ENCODE measurements at places on chromosomes 6 and 20. TPM values are rescaled to one million over a fixed set of nuclear protein-coding genes. Genes with fewer than 3 reads are reported as not detected.

DNA sequence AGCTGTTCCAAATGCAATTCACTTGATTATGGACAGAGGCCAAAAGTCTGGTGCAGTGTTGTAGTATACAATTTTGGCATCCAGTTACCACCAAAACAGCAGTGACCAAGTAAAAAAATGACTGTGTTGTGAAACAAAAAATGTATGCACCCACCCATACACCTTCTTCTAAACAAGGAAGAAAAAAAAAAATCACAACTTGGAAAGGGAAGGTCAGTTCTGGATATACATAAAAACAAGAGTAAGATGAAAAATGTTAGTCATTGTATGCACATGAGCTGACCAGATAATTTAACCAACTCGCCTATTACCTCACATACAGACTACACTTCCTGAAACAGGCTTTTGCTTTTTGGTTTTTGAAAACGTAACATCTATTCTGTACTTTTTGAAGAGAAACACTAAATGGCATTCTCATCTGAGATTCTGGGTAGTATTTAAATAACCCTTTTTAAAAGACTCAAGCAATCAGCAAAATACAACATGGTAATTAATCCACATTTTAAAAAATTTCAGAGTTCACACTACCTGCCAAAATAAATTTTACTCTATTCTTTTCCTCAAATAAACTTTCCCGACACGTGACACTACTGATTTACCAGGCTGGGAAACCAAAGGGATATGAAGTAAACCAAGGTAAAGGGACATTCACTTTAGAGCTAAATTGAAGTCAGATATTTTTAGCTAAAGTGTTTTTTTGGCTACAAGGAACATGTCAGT is 141.6 kb upstream of the SHLD1 start:
- DNase-seq = no peak

GRCh38 chr20:43379239-43379917 is 78.3 kb upstream of the SRSF6 start:
- DNase-seq = no peak

GRCh38 chr20:32320305-32320704 is 37.8 kb upstream of the ASXL1 start:
- no peak for DNase-seq

DNA sequence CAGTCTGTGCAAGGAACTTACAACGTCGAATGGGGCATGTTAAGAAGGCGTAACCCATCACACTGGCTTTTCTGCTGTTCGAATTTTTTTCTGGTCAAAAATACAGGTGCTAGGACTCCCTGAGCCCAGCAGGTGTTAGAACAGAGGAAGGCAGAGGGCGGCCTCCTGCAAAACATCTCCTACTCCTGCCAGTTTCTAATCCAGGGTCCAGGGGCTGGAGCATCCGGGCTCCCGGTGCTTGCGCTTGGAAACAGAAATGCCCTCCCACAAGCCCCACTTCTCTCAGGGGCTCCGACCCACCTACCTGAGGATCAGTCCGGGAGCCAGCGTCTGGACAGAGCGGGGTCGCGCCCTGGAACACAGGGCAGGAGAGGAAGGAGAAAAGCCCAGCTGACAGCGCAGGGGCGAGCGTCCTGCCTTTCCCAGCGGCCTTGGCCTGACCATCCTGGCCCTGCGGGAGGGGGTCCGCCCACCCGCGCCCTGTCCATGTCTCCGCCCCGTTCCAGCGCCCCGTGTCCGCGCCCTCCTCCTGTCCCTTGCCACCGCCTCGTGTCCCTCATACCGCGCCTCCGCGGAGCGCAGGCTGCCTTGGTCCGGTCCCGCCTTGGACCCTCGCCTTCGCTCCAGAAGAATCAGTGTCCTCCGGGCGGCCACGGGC is 14.8 kb upstream of the LPA start:
- DNase-seq = no peak

PNISR gene
- 322 TPM for polyA plus RNA-seq

DNA sequence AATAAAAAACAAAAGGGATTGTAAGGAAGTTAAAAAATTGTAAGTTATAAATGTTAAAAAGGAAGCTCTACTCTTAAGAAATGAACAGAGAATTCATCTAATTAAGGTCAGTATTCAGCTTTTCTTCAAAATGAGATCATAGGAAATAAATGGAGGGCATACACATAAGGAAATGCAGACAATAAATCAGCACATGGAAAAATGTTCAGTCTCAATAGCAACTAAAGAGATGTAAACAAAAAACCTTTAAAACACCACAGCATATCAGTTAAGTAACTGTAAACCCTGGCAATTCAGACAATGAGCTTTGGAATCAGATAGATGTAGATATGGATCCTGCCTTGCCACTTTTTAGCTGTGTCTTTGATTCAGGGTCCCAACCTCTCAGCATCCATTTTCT is 24.0 kb upstream of the CLIC5 start:
- DNase-seq = no peak

AGER gene
- polyA plus RNA-seq = 105 TPM

CDSN gene
- not detected for polyA plus RNA-seq

HLA-G gene
- 5.1 TPM for polyA plus RNA-seq

DNA sequence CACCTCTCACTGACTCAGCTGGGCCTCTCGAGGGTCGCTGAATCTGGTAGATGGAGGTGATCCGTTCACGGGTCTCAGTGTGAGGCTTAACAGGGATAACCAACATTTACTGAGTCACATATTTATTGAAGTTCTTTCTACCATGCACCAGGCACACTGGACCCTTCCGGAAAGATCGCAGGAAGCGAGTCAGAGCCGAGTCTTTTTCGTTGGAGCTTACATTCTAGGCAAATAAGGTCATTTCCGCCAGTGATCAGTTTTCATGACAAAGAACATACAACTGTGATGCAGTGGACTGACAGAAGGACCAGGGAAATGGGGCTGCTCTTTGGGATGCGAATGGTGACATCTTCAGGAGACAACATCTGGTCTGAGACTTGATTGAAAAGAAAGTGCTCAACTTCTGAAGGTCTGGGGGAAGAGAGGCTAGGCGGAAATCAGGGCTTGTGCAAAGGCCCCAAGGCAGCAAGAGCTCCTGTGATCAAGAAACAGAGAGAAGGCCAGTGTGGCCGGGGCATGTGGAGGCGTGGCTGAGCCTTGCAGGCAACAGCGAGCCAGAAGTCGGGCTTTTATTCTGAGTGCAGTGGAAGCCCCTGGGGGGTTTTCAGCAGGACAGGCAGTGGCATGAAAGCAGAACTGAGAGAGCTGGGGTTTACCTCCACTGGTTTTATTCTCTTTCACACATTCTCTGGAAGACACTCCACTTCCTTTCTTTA is 56.7 kb downstream of the APCDD1L start:
- no peak for DNase-seq

DNA sequence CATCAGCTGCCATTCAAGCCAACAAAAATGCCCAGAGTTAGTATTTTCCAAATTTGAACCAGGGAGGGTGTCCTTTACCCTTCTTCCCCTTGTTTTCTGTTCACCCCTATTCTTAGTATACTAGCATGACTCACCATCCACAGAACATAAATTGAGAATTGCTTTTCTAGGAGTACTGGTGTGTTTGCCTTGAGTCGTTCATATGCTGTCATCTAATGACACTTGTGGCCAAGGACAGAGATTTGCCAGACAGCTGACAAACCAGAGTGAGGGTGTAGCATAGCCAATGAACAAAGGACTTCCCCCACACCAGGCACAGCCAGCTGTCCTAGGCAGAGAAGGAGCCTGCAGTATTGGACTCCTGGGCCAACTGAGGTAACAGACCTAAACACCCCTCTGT is 62.2 kb downstream of the FILIP1 start:
- no peak for DNase-seq

IL17F gene
- polyA plus RNA-seq = not detected

DNA sequence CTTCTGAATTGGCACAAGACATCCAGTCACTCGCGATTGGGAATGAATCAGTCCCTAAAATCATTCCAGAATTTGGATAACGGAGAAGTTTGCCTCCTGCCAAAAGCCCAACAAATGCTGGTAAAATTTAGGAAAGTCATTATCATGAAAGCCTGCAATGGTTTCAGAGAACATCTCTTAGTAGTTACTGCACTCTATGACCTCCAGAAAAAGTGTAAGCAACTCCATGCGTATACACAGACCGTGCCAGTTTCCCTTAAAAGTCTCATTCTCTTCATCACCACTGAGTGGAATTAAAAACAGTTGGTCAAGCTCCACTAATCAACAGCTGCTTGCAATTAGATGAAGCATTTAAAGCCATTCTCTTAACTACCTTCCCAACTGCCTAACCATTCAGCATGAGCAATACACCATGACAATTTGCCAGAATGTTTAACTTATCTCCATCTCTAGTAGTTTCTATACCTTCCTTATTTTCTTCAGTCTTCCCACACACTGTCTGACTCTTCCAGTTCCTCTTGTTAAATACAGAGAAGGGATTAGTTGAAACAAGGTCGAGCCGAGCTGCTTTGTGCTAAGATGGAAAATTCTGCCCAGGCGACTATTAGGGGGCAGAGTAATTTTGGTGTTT is 183.6 kb upstream of the PRDM1 start:
- no peak for DNase-seq

DNA sequence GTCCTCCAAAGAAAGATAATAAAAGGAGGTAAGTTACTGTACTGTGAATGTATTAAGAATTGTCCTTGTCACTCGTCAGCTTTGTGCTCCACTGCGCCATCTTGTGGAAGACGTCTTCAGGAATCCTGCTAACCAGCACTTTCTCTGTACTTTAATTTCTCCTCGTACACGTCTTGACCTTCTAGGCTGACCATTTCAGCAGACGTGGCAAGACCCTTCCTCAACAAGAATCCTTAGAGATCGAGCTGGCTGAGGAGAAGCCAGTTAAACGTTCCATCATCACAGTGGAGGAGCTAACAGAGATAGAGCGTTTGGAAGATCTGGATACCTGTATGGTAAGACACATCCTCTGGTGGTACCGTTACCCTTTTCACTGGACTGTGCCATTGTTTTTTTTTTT is 95.5 kb upstream of the SCGN start:
- DNase-seq = peak; percentile 65

All from left lung (tissue), 14 donors.